Left forelimb (tissue), 1 donor: ENCODE measurements at places on chromosomes 4 and X.

GRCh38 chrX:143095321-143095720 is 69.6 kb downstream of the SPANXN4 start:
- no peak for DNase-seq

- no peak for DNase-seq
Observed at GRCh38 chr4:87122252-87122651, 98.2 kb downstream of the KLHL8 start.

DNA sequence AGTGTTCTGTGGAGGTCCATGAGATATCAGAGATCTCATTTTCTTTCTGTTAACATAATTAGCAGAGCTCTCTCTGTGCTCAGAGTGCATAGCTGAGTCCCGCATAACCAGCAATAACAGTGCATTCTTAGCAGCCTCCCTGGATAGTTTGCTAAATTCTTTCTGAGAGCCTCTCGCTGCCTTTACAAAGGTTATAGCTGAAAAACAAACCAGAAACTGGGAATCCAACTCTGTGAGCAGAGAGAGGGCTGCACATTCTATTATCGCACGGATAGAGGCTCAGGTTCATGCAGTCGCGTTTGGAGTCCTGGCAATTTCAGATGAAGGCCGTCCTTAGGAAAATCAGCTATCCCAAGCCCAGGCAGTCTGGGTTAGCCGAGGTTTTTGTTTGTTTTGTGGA is 1.2 kb downstream of the ENPP6 start:
- no peak for DNase-seq

- peak; percentile 77 for DNase-seq
Observed at GRCh38 chr4:5050520-5051277, 581 bp upstream of the STK32B start.

DNA sequence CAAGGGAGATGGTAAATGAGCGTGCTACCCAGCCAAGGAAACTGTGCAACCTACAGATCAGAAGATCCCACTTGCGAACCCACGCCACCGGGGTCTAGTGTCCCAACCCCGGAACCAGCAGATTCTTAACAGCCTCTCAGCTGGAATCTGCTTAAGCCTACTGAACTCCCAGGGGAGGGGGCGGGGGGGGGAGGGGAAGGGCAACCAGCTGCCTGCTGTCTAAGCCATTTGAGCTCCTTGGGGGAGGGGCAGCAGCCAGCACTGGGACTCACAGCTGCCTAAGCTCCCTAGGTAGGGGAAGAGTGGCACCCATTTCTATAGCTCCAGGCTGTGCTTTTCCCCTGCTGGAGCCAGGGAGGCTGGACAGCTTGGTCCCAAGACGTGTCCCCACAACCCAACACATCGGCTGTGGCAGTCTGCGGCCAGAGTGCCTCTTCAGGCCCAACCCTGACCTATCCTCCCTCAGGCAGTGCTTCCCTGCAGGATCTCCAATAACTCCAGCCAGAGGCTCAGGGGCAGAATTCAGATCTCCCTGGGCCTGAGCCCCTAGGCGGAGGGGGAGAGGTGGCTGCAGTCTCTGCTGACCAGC is 289.2 kb downstream of the LDB2 start:
- no peak for DNase-seq

DNA sequence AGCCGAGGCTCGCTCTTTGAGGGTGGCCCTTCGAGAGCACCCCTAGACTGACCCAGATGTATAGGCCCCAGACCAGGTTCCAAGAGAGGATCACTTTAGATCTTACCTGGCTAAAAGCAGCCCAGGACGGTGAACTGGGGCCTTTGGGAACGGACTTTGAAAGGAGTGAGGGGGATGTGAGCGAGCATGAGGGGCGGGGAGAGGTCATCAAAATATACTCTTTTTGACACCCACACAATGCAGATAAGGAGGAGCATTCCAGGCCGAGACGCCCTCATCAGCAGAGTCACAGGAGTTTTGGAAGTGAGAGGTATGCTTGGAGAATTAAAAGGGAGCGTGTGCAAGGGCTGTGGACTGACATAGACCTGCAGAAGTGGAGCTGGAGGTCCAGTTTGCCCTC is 528 bp downstream of the NSDHL start:
- no peak for DNase-seq

DNA sequence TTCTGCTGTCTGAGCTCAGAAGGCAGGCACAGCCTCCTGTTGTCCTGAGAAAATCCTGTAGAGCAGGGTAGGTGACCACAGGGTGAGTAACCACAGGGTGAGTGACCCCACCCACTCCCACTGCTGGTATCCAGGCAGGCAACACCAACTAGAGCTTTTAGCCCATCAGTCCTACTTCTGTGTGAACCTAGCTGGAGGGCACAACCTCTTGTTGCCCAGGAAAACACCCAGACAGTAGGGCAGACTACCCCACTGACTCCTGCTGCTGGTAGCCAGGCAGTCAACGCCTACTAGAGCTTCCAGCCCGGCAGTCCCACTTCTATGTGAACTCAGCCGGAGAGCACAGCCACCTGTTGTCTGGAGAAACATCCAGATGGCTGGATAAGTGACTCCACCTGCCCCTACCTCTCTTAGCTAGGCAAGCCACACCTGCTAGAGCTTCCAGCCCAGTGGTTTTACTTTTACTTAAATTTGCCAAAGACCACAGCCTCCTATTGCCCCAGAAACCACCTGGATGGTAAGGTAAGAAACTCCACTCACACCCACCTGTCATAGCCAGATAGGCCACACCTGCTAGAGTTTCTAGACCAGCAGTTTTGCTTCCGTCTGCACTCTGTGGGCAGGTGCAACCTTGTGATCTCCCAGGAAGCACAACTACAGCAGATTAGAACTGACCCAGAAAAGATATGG is 371.6 kb downstream of the INPP4B start:
- DNase-seq: no peak

DNA sequence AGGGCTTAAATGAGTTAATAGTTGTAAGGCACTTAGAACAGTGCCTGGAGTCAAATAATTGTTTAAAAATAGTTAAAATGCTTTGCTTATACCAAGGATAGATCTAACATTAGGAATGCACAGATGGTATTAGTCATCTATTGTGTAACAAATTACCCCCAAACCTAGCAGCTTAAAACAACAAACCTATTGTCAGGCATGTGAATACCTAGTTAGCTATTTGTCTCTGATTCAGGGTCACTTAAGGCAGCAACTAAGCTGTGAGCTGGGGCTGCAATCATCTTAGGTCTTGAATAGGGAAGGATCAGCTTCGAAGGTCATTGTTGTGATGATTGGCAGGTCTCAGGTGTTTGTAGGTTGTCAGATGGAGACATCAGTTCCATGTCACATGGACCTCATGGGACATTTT is 42.4 kb upstream of the AGA start:
- DNase-seq: no peak

GRCh38 chrX:125769628-125770027 is 396.5 kb downstream of the DCAF12L2 start:
- no peak for DNase-seq

- DNase-seq: no peak
Observed at GRCh38 chr4:144507311-144508101, 138.4 kb upstream of the HHIP start.

DNA sequence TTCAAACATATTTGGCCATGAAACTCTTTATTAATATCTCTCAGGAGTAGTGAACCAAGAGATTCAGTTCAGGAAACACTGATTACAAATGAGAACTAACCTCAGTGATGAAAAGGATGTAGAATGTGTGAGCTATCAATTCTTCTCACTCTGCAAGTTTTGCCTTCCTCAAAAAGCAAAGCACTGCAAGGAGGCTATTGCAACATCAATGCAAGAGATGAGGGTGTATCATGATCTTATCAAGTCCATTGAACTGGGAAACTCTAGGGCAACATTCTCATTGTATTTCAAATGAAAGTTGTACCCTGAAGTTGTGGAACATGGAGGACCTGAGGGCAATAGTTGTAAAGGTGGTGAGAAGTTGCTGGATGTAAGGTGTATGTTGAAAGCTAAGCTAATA is 56.4 kb upstream of the VEGFC start:
- no peak for DNase-seq

DNA sequence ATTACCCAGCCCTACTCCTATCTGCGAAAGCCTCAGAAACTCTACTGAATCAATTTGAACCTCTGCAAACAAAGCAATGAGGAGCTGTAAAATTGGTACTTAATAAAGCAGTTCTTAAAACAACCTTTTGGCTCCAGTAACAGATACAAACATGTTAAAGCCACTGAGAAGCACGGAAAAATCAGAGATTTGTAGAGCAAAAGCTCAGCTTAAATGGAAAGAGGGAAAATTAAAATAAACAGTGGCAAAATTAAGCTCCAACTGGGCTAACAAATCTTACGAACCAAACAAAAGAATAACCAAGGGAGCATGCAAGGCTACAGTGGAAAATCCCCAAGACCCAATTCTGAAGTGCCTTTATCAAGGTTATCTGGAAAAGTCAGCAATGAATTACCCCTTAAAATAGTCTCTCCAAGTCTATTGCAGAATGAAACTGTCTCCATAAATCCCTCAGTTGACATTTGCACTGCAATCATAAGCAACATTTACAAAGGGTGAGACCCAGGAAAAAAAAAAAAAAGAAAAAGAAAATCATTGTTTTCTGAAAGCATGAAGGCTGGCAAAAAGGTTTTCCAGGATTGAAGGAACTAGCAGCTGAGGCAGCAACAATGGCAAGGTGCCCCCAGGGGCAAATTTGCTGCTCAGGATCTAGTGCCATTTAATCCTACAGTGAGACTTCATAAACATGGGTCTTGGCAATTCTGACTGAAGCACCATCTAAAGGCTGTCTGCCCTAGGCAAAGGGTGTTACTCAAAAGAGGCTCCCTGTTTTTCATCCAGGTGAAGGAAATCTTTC is 40.1 kb downstream of the USP46 start:
- no peak for DNase-seq

DNA sequence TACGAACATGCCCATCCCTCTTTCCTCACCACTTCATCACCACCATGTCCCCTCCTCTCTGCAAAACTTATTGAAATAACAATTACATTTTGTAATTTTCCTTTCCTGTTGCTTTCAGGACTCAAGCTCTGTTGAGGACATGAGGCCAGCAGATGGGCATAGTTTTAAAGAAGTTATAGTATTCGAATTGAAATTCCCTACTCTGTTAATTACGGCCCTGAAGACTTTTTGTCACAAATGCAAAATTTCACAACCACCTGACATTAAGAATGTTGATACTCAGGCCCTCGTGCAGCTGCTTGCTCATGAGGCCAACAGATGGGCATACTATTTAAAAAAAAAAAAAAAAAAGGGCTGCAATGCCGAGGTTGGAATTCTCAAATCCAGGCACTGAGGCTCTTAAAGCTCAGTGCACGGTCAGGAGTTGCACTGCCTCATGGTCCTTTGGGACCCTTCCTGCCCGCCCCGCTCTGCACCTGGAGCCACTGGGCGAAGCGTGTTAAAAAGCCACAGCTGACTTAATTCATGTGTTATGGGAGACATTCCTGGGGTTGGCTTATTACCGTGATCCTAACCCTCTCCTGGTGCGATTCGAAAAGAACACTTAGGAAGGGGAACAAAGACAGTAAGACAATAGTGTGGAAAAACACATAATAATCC is 34.2 kb upstream of the FAT1 start:
- no peak for DNase-seq

GRCh38 chr4:185119927-185120630 is 23.0 kb upstream of the SLC25A4 start:
- DNase-seq: no peak

DNA sequence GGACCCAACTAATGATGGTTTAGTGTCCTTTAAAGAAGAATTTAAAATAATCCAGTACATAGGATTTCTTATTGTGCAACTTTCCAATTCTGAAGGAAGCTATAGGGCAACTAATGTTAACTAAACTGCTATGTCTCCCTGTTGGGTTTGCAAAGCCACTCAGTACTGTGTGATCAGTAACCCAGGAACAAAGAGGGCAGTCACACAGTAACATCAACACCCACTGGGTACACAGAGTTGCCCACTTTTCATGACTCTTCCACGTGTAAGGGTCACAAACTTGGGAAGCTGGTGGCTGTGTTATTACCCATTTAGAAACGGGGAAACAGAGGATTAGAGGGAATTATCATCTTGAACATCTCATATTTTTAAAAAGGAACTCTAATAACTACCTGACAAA is 555.0 kb upstream of the DIPK2B start:
- no peak for DNase-seq
